HT-29 (cell line): ENCODE measurements at places on chromosomes 5 and 9. TPM values are rescaled to one million over a fixed set of nuclear protein-coding genes. Genes with fewer than 3 reads are reported as not detected.

ZNG1F gene
- 2.3 and 6.4 TPM in 2 replicates for total RNA-seq

NPR3 gene
- total RNA-seq: not detected in 2 replicates

PPP3R2 gene
- not detected in 2 replicates for total RNA-seq

GLRA1 gene
- not detected in 2 replicates for total RNA-seq

CDO1 gene
- not detected in 2 replicates for total RNA-seq

EPB41L4A gene
- 0.48 and 2.2 TPM in 2 replicates for total RNA-seq

CCNO gene
- 12.4 and 13.0 TPM in 2 replicates for total RNA-seq

GRCh38 chr5:53031695-53032096 lies 42.5 kb downstream of the ITGA2 start:
- peak; percentile 55 for DNase-seq

DNA sequence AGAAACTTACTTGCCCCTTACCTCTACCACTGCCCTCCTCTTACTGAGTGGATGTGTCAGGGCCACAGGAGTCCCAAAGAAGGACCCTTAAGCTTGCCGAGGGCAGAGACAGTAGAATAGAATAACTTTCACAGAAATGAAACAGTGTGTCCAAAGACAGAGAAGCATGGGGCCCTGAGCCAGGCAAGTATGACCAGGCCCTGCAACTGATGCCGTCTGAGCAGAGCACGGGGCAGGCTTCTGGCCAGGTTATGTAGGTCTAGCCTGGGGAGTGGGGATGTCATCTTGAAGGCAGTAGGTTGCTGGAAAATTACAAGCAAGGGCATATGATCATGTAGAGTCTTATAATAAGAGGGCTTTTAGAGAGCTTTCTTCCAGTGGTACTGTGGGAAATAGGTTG lies 415.4 kb downstream of the KDM4C start:
- no peak for DNase-seq

- no peak for DNase-seq
Measured at GRCh38 chr9:95090871-95091577, 226.5 kb downstream of the FANCC start.

DNA sequence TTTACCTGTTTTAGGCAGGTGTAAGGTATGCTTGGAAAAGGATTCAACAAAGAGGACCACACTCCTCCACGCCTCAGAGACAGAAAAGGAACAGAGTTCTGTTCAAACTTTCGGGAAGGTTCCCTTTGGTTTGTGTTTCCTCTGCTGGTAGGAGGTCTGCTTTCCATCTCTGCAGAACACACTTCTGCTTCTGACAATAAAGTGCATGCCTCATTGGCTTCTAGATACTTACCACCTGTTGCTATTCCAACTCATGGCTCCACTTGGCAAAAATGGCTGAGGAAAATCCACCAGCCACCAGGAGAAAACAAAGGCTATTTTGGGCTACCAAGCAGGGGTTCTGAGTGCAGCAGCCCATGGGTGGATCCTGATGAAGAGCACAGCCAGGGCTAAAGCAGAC lies 112.7 kb downstream of the NRG2 start:
- no peak for DNase-seq

- peak; percentile 17 for DNase-seq
Measured at GRCh38 chr9:127360829-127361228, 36.1 kb upstream of the SLC2A8 start.

- no peak for DNase-seq
Measured at GRCh38 chr9:31807574-31808256, 576.7 kb upstream of the ACO1 start.

DNA sequence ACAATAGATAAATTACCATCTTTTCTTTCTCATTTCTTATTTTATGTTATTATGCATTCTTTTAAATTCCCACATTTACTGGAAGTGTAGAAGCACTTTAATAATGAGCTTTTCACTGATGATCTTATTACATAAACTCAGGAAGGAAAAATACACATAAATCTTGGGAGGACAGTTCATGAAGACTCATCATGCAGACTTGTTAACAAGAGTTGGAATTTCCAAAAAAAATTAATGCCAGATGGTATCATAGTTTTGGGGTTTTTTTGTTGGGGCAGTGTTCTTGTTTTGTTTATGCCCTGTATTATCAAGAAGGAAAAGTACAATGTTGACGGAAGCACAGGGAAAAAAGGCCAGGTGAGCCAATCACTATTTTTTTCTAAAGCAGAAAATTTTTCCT lies 35.1 kb downstream of the CEMIP2 start:
- DNase-seq: no peak

DNA sequence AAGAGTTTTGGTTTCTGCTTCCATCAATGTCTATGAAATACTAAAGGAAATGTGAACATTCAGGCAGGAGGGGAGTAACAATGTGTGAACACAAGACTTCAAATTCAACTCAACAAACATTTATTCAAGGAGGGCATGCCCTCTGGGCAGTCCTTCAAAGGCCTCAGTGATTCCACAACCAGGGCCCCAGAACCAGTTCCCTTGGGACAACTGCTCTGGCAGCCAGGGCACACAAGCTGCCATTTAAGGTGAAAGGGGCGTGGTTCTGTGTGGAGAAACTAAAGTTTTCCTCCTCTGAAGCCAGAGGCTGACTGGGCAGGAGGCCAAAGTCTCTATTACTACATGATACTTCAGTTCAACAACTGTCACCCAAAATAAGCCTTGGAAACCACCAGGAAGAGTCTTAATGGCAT lies 3.2 kb downstream of the RBM18 start:
- no peak for DNase-seq

DNA sequence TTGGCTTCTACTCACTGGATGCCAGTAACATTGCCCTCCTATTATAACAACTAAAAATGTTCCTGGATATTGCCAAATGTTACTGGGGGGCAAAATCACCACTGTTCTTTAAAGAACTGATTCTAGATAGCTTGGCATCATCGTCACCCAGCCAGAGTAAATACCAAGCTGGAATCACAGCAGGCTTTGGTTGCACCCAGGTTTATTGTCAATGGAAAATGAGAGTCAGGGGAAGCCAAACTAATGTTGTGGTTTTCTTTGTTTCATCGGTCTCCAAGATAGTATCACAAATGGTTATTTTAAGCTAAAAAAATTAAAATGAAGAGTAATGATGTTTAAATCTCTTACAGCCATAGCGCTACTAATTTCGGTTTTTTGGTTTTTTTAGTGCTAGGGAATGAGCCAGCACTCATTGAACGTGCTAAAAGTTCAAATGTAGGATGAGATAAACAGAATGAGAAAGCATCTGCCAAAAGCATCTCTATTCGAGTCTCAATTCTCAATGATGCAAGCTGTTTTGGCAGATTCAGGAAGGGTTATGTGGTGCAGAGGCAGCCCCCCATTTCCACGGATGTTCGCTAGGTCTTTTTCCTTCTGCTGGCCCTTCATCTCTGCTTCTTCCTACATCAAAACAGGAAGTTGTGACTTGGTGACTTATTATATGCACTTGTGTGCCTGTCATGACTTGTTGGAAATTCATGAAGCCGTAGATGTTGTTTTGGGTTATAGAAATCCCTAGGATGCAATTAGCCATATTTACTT lies 558.0 kb downstream of the EBF1 start:
- DNase-seq: no peak

DNA sequence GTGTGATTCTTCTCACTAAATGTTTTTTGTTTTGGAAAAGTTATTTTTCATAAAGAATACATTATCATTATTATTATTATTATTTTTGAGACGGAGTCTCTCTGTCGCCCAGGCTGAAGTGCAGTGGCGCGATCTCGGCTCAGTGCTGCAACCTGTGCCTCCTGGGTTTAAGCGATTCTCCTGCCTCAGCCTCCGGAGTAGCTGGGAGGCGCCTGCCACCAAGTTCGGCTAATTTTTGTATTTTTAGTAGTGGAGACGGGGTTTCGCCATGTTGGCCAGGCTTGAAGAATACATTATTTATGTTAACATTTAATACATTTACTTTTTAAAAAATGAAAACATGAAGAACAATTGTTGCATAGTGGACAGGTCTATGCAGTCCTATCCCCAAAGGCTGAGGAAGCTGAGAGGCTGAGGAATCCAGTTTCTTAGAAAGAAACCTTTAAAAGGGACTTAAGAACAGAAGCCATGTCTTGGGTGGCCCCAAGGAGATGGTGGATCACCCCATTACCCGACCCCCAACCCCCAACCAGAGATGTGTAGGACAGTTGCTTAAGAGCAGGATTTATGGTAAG lies 2.0 kb downstream of the TMEM38B start:
- no peak for DNase-seq

GRCh38 chr5:35847491-35847890 lies 9.2 kb upstream of the IL7R start:
- DNase-seq: no peak

DNA sequence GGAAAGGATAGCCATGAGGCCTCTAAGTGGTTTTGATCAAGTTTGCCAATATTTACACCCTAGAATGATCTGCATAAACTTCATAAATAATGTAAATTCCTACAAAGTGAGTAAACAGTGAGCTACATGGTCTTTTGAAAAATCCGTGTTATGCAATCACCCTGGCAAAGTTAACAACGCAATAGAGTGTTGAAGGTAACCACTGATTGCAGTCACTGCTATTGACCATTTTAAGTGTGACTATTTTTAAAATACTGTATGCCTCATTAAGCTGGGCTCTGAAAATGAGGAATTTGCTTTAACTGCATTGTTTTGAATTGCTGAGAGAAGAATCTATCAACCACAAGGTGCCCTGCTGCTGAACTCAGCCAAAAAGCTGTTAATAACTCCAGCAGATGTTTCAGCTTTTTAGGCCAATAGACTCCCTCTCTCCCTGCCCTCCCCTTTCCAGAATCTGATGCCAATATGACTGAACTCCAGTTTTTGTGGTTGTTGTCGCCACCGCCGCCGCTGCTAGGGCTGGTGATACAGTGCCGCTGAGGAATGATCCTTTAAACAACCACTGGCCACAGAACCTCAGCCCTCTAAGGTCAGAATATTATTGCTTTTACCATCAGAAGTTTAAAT lies 35.3 kb upstream of the SMARCA2 start:
- no peak for DNase-seq

DNA sequence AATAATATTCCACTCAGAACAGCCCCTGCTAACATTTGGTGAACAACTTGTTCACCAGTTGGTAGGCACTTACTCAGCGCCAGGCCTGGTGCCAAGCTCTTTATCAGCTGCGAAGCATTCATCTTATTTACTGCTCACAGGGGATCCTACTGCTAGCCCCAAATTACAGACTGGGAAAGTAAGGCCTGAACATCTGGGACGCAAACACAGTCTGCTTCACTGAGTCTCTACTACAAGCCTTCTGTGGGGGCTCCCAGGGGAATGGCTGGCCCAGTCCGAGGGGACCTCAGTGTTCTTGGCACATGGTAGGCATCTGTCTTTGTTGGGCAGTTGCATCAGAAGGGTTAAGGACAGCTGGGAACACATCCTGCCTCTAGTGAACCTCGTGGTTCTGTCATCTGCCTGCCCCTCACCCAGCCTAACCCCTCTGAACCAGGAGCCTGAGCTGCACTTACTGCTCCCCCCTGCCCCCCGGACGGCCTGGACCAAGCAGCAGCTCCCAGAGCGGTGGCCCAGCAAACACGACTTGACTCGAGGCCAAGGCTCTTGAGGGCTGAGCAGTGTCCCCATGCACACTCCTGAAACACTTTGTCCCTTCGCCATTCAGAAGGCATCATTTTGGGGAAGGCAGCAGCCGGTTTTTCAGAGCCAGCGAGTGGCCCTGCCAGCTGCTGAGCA lies at the start of gene PHYHD1:
TSS of gene PHYHD1 (plus strand) at position 602 of the 678 bp plus-strand sequence. CDS start 1,342 bp downstream, outside the sequence.
- DNase-seq: no peak

DNA sequence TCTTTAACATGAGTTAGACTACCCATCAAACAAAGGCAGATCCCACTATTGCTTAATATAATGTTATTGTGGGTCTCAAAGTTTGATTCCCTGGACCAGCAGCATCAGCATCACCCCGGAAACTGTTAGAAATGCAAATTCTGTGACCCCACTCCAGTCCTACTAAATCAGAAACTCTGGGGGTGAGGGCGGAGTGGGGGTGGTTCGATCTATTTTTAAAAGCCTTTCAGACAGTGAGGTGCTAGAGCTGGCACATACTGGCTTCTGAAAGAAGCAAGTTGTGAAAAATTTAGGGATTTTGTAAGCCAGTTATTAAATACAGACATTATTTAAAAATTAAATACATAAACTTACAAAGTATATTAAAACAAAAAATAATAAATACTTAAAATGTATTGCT lies 513.2 kb downstream of the NFIB start:
- no peak for DNase-seq

DNA sequence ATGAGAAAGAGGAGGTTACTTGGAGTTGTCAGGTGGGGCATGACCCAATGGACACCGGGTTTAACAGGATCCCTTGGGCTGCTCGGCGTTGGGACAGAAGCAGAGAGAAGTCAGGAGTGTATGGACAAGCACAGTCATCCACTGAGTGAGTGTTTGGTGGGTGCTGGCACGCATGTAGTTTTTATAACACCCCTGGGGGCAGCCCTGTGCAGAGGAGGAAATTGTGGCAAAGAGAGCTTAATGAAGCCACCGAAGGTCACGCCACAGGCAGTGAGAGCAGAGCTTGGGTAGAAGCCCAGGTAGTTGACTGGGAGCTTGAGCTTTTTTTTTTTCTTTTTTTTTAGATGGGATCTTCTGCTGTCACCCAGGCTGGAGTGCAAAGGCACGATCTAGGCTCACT lies 43.2 kb upstream of the IER5L start:
- no peak for DNase-seq

DNA sequence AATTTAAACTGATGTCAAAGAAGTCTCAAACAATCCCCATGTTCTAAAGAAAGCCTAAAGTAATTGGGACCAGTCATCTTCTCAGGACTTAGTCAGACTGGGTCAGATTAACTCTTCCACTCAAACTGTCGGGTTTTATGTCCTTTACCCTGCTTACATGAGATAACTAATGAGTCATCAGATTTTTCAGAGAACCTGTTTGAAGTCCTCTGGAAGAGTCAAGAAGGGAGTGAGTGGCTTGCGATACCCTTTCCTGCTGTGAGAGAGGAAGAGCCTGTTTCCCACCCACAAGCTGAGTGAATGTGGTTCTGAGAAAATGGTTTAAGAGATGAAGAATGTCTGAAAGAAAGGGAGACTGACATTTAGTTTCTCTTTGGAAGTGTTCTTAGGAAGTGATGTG lies 1866.7 kb upstream of the C9orf72 start:
- peak; percentile 6 for DNase-seq

GRCh38 chr9:84258371-84258770 lies 82.2 kb downstream of the SLC28A3 start:
- no peak for DNase-seq

GRCh38 chr9:94600258-94600657 lies 6.6 kb upstream of the FBP2 start:
- no peak for DNase-seq
